ENCODE measurements at places on chromosomes 16 and 17.

- no peak for DNase-seq
Measured at GRCh38 chr16:1167276-1168107, 14.6 kb downstream of the CACNA1H start.

- DNase-seq = no peak
Measured at GRCh38 chr17:31446195-31446967, 54.9 kb downstream of the RAB11FIP4 start.

DNA sequence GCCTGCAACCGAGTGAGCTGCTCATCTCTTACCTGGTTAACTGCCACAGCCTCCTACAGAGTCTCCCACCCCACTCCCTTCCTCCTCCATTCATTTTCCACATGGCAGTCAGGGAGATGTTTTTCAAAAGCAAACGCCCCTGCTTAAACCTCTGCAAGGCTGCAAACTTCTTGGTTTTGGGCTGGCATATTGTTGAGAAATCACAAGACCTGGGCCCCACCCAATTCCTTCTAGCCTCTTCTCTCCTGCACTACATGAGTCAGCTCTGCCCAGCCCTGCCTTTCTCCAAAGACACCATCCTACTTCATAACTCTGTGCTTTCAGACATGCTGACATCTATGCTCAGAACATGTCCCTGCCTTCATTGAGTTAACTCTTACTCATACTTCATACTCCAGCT is 136.1 kb downstream of the SPACA3 start:
- no peak for DNase-seq

- no peak for DNase-seq
Measured at GRCh38 chr17:61443475-61443882, 8.7 kb upstream of the TBX4 start.

DNA sequence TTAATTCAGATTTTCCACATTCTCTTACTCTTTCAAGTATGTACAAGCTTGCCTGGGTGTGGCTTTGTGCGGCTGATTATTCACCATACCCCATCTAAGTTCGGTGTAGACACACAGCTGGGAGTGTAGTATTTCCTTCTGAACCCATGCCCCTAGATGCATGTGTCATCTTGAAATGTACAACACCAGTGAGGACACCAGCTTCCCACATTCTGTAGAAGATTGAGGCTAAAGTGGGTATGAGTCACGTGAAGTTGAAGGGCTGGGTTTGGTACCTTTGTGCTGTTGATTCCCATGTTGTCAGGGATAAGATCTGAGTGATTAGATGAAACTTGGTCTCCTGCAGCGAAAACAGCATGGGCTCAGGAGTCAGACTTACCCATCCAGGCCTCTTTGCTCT is 14.6 kb upstream of the DHX8 start:
- no peak for DNase-seq

DNA sequence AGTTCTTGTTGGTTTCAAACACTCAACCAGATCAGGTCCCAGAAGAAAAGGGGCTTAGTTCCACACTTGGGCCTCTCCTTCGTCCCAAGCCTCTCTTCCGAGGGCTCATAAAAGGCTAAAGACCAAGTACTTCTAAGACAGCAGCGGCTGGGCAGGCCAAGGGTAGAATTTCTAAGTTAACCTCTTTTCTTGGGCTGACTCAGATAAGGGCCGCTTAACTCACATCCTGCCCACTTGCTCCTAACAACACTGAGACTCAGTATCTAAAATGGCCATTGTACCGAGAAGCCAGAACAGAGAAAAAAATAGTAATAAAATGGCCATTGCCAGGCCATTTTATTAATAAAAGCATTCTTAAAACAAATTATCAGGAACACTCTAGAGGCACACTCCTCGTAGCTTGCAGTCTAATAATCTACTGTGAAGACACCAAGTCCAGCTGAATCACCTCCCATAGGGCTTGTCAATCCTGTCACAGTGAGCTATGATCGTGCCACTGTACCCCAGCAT is 42.1 kb downstream of the RANBP10 start:
- DNase-seq = no peak

- no peak for DNase-seq
Measured at GRCh38 chr16:27156579-27156978, 46.7 kb upstream of the KDM8 start.

DNA sequence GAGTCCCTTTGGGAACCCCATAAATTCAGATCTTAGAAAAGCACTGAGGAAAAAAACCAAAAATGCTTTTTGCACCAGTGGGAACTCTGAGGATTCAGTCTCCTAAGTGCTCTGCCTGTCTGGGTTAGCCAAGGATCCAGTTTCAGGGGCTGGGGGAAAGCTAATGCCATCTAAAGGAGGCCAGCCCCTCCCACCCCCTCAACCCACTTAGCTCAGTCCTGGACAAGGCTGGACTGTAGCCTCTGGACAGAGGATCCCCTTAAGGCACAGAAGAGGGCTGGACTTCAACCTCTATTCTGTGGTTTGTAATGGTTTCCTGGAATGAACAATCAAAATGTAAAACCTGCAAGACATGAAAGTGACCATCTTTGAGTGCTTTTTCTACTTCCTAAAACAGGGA is 356.1 kb upstream of the ZFHX3 start:
- no peak for DNase-seq

GRCh38 chr17:80029258-80029974 is 6.3 kb downstream of the TBC1D16 start:
- DNase-seq = peak; percentile 44

DNA sequence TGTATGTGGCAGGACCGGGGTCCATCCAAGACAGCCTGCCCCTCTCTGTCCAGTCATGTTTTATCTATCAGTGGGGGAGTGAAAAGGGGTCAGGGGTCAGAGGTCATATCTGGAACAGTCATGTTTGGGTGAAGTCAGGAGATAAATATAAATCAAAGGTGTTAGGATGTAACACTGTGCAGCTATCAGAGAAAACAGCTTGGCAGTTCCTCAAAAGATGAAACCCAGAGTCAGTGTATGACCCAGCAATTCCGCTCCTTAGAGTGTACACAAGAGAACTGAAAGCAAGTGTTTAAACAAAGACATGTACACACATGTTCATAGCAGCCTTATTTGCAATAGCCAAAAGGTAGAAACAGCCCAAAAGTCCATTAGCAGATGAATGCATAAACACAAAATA is 361.3 kb downstream of the FOXL1 start:
- DNase-seq = no peak

GRCh38 chr16:8676160-8676547 is 1.7 kb downstream of the ABAT start:
- DNase-seq = no peak

DNA sequence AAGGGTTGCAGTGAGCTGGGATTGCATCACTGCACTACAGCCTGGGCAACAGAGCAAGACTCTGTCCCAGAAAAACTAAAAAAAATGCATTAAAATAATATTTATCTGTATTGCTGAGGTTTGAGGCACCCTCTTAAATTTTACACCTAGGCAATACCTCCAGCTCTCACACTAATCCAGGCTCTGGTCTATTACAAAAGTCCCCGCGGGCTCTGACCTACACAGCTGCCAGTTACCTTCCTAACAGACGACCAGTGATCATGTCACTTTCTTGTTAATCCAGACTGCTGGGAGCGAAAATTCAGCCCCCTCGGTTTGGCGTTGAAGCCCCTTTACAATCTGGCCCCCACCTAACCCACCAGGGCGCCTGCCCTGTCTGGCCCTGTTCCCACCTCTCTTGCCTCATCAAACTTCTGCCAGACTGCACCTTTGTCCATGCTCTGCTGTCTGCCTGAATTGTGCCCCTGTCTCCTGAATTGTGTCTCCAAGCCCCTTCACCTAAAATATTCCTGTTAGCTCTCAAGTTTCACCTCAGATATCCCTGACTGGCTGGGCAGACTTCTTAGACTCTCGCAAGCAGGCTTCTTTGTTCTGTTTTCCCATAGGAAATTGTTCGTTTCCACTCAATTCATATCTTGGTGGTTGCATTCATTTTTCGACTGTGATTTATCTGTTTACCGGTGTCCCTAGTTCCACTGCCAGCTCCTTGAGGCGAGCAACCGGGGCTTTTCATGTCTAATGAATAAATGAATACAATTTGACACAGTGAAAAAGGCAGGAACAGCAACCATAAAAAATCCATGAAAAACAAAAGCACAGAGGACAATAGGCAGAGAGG is 65.9 kb downstream of the PITPNC1 start:
- DNase-seq = no peak

DNA sequence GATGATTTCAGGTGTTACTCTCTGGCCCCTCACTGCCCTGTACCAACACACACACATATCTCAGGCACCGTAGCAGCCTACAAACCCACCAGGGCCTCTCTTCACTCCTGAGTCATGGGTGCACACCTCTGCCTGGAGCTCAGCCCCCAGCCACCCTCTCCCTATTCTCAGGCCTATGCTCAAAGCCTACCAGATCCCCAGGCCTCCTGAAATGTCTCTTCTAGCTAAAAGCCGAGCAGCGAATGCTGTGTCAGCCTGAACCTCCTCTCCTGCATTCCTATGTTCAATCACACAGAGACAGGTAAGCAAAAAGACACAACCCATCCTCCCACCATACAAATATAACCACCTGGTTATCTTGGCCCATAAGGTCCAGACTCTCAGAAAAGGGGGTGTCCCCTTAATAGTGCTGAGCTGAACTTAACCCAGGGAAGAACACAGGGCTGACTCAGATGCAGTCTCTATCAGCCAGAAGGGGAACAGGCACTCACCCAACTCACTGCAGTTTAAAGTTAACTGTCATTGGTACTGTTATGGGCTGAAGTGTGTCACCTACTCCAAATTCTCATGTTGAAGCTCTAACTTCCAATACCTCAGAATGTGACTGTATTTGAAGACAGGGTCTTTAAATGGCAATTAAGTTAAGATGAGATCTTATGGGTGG is 62.0 kb upstream of the TEKT3 start:
- DNase-seq = peak; percentile 3

GRCh38 chr16:69186642-69187445 is at the start of gene SNTB2:
Gene SNTB2, plus strand, starts transcription at chr16:69187164. Its CDS starts 3 bp downstream, at chr16:69187167.
- DNase-seq = peak; percentile 67

GRCh38 chr17:44331249-44331760 is 6.7 kb upstream of the SLC25A39 start:
- DNase-seq = peak; percentile 48

DNA sequence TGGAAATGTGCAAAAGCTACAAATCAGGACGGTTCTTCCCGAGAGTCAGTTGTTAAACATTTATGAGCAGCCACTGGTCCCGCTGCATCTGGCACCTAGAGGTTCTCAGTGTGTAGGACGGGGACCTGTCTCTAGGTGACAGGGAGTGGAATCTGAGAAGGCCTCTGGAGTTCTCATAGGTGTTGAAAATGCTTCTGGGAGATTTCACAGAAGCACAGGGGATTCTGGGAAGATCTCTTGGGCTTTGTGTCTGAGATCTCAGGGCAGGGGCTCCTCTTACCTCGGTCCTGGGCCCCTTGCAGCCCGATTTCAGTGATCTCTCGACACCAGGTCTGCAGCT is 8.9 kb downstream of the ALOX15 start:
- no peak for DNase-seq

DNA sequence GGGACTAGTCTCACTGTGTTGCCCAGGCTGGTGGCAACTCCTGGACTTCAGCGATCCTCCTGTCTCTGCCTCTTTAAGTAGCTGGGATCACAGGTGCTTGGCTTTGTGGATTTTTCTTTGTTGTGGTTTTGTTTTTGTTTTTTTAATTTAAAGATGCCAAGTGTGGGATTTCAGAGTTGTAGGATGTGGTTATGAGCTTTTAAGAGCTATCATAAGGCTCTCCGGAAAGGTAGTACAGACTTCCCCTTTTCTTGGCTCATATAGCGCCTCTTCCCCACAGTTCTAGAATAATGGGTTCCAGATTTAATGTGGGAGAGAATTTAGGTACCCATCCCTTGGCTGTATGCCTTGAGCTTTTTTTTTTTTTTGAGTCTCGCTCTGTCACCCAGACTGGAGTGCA is 17.1 kb downstream of the AKAP1 start:
- DNase-seq = peak; percentile 92

DNA sequence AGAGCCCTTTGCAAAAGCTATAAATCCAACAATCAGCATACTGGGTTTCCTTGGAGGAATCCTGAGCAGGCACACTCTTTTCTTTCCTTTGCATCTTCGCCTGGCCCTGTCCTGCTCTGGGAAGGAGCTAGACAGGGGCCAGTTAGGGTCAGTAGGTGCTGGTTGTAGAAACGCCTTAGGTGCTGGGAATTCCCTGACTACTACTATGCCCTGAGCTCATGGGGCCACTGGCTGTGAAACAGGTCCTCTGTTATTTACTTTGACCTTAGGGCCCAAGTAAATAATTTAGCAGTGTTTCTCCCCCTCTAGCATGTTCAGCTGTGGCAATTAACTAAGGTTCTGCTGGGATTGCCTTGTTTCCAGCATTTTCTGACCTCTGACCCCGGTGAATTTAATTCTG is 15.8 kb upstream of the WSCD1 start:
- DNase-seq = no peak

- no peak for DNase-seq
Measured at GRCh38 chr16:50842013-50842505, 100.2 kb downstream of the CYLD start.

GRCh38 chr17:32020943-32021614 is 13.9 kb downstream of the LRRC37B start:
- no peak for DNase-seq

DNA sequence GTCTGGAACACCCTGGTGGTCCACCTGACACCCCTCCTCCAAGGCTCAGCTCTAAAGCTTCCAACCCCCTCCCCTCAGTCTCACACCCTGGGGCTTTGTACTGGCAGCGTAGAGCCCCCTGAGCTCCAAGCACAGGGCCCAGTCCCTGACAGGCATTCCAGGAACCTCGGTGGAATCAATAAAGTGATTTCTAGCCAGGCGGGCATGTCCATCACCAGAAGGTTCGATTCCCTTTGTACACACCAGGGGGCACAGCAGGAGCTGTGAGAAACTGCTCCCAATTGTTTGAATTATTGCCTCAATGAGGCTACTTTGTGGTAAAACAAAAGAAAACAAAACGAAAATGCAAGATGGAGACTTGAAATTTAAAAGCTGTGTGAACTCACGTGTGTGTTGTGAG is 51.8 kb downstream of the SMPD3 start:
- peak; percentile 51 for DNase-seq

- no peak for DNase-seq
Measured at GRCh38 chr16:2035431-2036199, 8.9 kb downstream of the NHERF2 start.

DNA sequence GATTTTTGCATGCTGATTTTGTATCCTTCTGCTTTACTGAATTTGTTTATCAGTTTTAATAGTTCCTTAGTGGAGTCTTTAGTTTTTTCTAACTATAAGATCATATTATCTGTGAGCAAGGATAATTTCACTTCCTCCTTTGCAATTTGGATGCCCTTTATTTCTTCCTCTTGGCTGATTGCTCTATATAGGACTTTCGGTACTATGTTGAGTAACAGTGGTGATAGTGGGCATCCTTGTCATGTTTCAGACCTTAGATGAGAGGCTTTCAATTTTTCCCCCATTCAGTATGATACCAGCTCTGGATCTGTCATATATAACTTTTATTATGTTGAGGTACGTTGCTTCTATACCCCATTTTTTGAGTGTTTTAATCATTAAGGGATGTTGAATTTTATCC is 224.5 kb upstream of the CNTNAP4 start:
- DNase-seq = no peak

GRCh38 chr17:68853036-68853435 is 102.2 kb downstream of the ABCA8 start:
- DNase-seq = no peak

- peak; percentile 74 for DNase-seq
Measured at GRCh38 chr17:74512624-74513091, 18.6 kb downstream of the CD300LB start.

- no peak for DNase-seq
Measured at GRCh38 chr17:14454746-14455145, 153.9 kb downstream of the HS3ST3B1 start.

- peak; percentile 42 for DNase-seq
Measured at GRCh38 chr17:2025622-2026309, 632 bp upstream of the RTN4RL1 start.

Measured in Kasumi-1 (cell line).